Caki2 (cell line): ENCODE measurements at places on chromosomes 7 and 10.

GRCh38 chr10:131689954-131690757, 210.7 kb upstream of the PPP2R2D start:
- no peak for DNase-seq

GRCh38 chr7:31788445-31788844, 101.4 kb downstream of the PPP1R17 start:
- no peak for DNase-seq

DNA sequence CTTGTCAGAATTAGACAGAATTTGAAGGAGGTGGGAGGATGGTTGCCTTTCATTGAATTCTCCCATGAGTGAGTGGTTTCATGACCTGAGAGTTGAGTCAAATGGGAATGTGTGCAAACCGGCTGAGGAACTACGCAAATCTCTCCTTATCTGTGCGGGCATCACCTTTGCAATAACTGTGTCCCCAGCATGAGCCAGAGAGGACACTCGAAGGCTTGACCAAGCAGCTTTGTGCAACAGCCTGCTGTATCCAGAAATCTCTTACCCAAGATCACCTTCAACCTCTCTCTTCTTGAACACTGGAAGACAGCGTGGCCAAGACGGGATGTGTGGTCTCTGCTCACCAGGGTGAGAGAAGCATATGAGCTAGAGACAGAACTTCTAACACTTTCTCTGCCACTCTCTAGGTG, 93.8 kb upstream of the IKZF1 start:
- DNase-seq: no peak

- no peak for DNase-seq
Measured at GRCh38 chr7:130529417-130529816, 37.5 kb downstream of the MEST start.

DNA sequence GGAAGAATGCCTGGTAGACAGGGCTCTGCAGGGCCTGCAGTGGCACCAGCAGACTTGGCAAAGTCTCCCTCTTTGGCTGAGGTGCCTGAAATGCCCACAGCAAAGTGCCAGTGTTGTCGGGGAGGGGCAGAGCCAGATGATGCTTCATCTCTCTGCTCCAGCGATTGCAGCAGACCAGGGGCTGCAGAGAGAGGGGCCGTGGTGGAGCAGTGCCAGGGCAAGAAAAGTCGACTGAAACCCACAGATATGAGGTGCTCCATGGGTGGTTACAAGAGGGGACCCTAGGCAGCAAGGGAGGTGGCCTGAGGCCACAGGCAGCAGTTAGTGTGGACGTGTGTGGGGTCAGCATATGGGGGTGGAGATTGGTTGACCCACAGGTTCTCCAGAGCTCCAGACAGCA, 123.5 kb upstream of the SHH start:
- no peak for DNase-seq

DNA sequence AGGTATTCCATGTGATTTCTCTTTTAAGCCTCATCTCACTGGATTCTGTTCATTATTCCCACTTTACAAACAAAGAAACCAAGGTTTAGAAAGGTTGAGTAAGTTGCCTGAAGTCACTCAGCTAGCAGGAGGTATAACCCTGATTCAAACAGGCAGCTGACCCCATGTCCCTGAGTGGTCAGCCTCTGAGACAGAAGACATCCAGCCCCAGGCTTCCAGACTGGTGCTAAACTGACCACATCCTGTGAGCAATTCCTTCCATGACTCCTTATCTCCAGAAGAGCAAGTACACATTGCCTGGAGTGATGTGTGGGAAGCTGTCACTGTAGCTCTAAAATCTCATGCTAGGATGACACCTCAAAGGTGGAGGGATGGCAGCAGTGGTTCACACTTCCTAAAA, 3.7 kb downstream of the PLPP4 start:
- DNase-seq: peak; percentile 79

DNA sequence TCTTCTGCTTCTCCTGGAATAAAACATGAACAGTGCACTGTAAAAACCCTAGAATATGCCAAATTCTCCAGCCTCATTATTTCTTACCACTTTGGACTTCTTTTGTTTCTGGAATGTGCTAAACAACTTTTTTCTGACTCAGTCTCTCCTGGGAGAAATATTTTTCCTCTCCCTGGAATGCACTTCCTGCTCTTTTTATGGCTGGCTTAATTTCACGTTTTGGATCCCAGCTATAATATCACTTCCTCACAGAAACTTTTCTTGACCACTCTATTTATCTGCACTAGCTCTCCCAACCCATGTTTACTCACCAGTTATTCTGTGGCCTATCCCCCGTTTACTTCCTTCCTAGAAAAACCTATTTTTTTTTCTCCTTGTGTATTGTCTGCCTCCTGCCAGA, 26.7 kb downstream of the ABCB5 start:
- DNase-seq: no peak

DNA sequence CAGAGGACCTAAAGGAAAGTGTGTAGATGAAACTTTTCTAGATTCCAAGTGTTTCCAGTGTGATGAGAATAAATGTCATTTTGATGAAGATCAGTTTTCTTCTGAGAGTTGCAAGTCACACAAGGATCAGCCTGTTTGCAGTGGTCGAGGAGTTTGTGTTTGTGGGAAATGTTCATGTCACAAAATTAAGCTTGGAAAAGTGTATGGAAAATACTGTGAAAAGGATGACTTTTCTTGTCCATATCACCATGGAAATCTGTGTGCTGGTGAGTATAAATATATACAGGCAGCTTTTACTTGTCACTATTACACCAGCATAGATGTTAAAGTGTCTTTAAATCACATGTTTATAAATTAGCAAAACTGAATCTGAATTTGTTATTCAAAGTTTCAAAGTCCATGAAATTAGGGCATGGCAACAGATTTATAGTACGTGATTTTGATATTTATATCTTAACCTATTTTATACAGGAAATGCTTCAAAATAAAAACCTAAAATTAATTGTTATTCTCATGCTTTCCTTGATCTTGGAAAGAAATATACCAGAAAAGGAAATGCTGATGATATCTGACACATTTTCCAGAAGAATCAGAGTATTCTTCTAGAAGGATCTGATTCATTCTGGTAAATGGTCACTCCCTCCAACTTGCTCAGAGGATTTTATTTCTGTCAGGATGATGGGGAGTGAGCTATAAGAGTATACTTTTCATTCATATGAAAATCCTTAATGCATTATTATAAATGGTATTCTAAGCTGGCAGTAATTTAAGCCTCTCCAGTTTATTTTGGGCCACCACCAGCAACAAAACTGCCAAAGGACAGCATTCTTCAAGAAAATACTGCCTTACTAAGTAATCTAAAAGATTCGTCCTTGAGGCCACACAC, 71.4 kb downstream of the ITGB8 start:
- no peak for DNase-seq

DNA sequence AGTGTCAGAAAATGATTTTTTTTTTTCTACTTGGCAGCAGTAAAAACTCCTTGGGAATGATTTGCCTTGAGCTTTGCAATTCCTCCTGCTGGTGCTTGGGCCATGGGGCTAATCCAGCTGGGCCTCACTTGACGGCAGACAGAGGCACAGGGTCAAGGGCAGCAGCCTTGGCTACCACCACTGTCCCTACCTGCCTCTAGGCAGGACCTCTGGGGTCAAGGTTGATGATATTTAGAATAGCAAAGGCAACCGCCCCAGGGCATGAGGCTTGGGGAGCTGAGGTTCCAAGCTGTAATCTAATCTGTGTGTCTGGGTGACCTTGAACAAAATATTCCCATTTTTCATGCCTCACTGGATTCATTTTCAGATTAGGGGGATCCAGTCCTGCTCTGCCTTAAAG, 327.4 kb downstream of the PLXNA4 start:
- DNase-seq: no peak

GRCh38 chr10:96608805-96609204, 22.0 kb upstream of the TM9SF3 start:
- no peak for DNase-seq

GRCh38 chr7:135965602-135966001, 11.6 kb downstream of the MTPN start:
- no peak for DNase-seq

DNA sequence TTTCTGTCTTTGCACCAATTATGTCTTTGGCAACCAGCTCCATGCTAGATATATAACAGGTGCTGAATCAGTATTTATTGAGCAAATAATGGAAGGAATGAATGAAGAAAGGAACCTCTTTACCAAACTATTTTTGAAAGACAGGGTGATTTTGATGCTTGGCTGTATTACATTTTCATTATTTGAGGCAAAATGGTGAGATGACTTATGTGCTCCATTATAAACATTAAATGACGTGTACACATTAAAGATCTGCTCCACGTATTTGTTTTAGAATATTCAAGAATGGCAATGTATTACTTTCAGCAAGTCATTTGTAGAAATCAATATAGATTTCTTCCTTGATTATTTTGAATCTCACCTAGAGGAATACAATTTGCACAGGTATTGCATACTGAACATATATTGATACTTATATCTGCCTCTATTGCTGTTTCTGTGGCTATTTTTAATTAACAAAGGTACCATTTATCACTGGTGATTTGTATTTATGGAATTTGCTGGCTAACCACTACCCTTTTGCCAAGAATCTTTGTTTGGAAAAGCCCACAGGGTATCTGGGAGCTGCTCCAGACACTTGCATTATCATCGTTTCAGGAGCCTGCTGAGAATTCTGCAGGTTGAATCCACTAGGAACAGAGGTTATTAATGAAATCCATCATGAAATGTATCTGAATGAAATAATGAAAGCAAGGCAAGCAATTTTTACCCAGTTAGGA, 92.2 kb downstream of the SEMA3C start:
- no peak for DNase-seq
